ENCODE measurements at places on chromosomes 12 and 14.

DNA sequence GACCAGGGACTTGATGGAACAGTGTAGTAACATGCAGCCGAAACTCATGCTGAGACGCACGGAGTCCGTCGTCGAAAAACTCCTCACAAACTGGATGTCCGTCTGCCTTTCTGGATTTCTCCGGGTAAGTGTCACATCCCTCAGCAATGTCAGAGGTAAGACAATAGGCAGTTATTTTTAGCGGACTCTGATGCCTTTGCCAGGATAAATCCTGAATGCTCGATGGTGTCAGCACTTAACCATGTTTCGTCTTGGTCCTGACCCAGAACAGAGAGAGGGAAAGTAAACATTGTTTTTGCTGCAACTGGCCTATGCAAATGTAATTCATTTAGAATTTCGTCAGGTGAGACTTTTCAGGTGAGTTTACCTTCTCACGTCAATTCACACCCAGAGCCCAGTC, 112.3 kb downstream of the PLXNC1 start:
- DNase-seq = no peak

- no peak for DNase-seq
Measured at GRCh38 chr12:51913071-51914033, 6.0 kb downstream of the ACVRL1 start.

DNA sequence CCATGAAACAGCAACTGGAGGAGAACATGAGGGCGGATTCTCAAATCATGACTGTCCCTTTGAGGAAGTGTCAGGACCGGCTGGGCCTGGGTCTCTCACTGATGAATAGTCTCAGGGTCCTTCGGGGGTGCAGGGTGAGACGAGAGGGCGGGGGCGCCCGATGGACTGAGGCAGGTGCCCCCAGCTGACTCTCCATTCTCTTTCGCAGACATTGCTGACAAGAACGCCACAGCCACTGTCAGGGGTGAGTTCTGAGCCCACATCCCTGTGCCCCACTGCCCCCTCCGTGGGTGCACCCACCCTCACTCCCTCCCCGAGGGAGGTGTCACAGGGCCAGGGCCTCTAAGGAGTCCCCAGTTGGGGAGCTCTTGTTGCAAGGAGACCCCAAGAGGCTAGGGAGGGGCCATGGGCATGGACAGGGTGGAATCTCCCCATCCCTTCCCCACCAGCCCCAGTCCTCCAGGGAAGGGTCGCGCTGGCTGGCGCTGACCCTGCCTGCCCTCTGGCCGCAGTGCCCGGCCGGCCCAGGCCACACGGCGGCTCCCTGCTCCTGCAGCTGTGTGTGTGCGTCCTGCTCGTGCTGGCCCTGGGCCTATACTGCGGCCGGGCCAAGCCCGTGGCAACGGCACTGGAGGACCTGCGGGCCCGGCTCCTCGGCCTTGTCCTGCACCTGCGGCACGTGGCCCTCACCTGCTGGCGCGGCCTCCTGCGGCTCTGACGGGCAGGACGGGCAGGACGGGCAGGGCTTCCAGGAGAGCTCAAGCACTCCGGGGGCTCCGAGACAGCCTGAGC, 8.7 kb downstream of the C14orf180 start:
- DNase-seq = no peak

DNA sequence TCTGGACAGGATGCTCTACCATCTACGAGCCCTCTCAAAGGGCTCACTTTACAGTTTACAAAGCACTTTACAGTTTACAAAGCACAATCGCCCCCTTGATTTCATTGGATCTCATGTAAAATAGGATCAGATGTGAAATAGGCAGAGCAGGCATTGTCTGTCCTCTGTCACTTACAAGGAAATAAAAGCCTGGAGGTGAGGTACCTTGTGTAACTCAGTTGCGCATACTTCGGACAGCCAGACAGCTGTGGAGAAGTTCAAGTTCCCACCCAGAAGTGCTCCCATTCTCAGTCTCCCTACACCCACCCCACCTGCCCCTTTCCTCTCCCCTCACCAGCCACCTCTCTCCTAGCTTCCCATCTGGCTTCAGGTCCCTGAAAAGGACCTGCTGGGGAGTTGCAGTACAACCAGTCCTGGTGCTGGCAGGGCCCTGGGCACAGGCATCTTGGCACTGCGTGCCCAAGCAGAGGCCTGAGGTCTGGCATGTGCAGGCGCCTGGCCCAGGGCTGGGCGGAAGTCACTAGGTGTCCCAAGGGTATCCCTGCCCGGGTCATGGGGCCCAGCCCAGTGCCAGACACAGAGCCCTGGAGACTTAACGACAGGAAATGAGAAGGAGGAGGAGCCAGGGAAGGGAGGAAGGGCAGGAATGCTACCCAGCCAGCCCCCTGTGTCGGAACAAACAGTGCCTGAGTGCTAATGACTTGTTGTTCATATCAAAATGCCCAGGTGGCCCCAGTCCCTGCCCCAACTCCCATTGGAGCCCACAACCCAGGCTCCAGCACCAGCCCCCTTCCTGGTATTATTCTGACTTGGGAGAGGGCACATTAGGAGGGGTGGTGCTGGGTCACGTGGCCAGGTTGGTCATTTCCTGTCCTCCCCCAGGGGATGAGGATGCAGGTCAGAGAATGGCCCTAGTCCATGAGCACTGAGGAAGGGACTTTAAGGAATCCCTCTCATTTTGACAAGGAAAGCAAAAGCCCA, 5.4 kb downstream of the RAPGEF3 start:
- DNase-seq = peak; percentile 55

- DNase-seq = no peak
Measured at GRCh38 chr12:13887779-13888388, 93.5 kb downstream of the GRIN2B start.

- no peak for DNase-seq
Measured at GRCh38 chr12:46259713-46260112, 9.1 kb downstream of the SLC38A1 start.

DNA sequence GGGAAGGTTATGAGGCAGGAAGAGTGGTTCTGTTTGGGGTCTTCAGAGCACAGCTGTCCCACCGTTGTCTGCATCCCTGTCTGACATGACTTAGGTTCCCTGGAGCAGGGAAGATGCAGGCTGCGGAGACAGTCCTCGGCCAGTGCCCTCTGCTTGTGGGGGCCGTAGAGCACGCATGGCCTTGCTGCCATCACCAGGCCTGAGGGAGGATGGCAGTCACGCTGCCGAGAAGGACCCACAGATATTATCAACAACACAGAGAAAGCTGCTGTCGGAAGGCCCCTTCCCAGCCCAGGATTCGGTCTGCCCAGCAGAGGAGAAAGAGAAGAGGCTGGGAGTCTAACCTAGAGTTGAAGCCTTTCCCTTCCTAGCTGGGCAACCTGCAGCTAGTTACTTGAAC, 35.0 kb downstream of the ERH start:
- peak; percentile 53 for DNase-seq

DNA sequence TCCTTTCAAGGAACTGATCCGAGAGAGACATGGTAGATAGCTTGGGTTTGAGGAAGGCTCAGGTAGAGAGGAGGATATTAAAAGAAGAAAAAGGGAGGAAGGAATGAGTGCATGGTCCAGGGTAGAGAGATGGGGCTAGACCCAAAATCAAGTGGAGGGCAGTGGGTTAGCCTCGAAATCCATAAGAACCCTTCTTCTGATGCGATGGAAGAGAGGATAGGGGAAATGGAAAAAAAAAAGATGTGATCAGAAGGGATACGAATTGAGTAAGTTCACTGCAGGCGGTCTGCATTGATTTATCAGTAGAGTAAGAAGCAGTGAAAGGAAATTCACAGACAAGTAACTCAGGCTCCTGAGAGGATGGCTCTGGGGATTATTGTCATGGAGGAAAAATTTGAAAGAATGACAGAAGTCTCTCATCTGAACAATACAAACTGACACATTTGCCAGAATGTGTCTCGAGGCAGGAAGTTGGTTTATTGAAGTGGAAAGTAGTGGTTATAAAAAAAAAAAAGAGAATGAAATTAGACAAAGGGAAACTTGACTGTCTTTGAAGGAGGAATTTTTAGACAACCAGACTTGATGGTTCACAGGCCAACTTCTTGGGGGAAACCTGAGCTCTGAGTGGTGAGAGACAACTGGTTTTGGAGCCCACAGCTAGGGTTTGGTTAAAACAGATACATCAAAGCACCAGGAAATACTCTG, 10.2 kb downstream of the PPFIBP1 start:
- no peak for DNase-seq
